NCI-H1092 treated with DMSO at 0.1 percent for 48 hours (cell line): ENCODE measurements at places on chromosomes 16 and 17.

DNA sequence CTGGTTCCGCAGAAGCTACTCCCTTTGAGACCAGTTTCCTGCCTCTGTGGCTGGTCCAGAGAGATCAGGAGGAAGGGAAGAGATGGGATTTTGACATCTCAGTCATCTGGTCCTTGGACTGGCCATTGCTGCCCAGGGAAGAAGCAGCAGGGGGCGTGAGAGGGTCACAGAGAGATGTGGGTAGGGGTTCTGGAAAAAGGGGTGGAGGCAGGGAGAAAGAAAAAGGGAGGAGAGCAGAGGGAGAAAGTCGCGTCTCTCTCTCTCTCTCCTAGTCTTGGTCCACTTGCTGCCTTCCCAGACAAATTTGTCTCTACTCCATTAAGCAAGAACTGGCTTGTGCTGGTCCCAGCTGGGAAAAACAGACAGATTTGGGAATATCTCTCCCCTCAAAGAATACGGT lies 4.4 kb downstream of the SHBG start:
- peak; percentile 46 for DNase-seq

GRCh38 chr17:73089322-73090317 lies 2.9 kb downstream of the SLC39A11 start:
- DNase-seq = no peak

DNA sequence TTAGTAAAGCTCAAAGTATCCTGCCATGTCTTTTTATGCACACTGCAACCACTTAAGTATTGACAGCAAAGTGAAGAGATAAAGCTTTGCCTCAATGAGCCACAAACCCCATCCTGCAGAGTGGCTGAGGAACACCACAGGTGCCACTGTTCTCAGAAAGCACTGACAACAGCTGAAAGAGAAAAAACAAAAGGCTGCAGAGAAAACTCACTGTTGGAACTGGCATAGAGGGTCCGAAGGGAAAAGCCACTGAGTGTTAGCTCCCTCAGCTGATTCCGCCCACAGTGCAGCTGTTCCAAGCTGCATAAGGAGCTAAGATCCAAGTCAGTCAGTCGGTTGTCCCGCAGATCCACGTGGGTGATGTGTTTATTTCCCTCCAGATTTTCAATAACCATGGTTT lies 48.3 kb downstream of the PHLPP2 start:
- no peak for DNase-seq

DNA sequence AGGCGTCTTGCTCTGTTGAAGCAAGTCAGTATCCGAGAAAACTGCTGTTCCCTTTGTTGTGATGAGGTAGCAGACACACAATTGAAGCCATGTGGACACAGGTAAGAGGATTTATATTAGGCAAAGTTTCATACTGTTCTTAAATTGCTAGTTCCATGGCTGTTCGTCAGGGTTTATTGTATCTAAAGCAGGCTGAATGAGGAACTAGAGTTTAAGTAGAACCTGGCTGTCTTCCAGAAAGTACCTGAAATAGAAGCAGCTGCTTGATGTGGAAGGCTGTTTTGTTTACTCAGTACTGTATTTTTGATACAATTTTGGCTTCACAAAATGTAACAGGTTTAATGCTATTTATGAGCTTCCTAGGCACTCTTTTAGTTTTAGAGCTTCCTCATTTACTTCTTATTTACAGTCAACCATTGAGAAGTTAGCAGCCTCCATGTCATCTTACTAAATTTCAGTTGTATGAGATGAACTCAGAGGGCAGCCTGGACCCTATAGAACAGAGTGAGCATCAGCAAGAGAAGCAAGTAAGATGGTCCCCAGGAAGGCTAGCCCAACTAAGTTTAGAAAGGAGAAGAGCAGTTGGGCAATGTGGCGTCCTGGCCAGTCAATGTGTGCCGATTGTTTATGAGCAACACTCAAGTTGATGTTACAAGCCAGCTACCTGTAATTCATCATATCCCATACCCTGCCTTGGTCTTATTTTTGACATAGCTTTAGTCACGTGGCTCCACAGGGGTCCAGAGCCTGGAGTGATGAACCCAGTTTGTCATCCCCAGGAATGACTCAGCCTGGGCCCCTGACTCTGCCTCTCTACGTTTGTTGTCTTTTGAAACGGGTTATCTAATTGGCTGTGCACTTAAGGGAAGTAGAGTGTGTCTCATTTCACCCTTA lies 9.7 kb upstream of the ARL2BP start:
- peak; percentile 85 for DNase-seq

DNA sequence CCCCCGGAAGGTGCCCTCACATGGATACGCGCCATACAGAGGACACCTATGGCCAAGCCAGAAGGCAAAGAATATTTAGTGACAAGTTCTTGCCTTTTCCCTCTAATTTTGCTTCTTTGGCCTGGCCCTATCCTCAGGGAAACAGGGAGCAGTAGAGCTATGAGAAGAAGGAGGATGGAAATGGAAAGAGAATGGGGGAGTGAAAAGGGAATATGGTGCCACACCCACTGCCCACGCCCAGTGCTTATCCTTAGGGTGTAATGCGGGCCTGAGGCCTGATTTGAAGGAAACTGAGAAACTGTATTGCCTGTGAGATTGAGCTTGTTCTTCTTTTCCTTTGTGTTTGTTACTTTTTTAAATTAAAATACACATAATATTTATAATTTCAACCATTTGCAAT lies 255.1 kb downstream of the HS3ST3A1 start:
- DNase-seq = no peak

- no peak for DNase-seq
Observed at GRCh38 chr17:26782153-26782552, 511.8 kb upstream of the WSB1 start.

GRCh38 chr16:80459331-80459777 lies 81.4 kb upstream of the DYNLRB2 start:
- DNase-seq = no peak

GRCh38 chr17:80561541-80562114 lies 17.0 kb downstream of the RPTOR start:
- no peak for DNase-seq

DNA sequence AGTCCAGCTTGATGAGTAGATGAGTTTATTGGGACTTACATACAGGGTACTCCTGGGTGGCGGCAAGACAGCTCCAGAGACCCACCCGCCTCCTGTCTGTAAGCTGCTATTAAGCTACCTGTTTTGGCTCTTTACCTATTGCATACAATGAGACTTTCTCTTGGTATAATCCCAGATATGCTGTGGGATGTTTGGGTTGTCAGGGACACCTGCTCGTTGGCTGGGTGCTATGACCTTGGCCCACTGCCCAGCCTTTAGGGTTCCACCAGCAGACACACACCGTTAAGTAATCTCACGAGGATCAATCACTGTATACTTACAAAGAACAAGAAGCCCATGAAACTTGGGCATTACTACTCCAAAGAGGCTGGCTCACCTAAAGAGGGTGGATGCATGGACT lies 116.4 kb downstream of the NPIPB5 start:
- DNase-seq = no peak

DNA sequence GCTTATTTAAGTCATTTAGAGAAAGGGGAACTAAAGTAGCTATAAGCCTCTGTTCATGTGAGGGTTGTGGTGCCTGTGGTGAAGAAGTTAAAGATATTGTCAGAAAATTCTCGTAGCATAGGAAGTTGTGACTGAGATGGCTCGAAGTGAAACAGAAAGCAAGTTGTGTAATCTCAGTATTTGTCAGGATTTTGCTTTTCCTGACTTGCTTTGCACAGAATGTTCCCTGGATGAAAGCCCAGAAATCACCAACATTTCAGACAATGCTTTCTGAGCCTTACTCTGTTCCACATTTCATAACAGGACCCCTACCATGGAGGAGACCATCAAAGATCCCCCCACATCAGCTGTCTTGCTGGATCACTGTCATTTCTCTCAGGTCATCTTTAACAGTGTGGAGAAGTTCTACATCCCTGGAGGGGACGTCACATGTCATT lies 10.6 kb downstream of the CALCOCO2 start:
- DNase-seq = no peak
